GM23248 (cell line): ENCODE measurements at places on chromosomes 6 and 20. TPM values are rescaled to one million over a fixed set of nuclear protein-coding genes. Genes with fewer than 3 reads are reported as not detected.

DNA sequence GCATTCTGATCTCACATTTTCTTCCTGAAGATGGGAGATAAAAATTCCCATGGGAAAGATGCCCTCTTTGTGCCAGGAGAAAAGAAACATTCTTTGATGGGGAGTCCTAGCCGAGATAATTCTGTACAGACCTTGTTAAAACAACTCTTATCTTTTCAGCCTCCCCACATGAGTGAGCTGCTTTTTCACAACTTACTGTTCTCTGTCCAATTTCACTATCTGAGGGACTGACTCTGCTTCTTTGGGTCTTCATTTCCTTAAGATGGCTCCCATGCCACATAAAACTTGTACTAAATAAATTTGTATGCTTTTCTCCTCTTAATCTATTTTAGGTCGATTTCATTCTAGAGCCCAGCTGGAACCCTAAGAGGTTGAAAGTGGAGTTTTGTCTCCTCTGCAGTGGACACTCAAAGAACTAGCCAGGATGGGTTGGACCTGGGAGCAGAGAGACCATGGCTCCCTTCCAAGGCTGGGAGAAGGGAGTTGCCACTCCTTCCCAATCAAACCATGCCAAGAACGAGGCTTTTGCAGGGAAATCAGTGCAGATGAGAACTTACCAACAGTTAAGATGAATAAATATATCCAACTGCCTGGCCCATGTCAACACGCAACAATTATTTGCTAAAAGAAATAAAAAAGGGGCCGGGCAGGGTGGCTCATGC is 285.8 kb upstream of the SULF2 start:
- H3K4me1 ChIP-seq = no peaks in the 10 kb centered on the region
- no peak for DNase-seq
- no peak overlapping the region for H3K4me3 ChIP-seq
- peaks cover 8% of the 10 kb centered on the region for H3K27me3 ChIP-seq
- no peaks in the 10 kb centered on the region for H3K36me3 ChIP-seq
- H3K27ac ChIP-seq = no peak overlapping the region

The PCSK2 gene
- polyA plus RNA-seq = not detected in 2 replicates

DNA sequence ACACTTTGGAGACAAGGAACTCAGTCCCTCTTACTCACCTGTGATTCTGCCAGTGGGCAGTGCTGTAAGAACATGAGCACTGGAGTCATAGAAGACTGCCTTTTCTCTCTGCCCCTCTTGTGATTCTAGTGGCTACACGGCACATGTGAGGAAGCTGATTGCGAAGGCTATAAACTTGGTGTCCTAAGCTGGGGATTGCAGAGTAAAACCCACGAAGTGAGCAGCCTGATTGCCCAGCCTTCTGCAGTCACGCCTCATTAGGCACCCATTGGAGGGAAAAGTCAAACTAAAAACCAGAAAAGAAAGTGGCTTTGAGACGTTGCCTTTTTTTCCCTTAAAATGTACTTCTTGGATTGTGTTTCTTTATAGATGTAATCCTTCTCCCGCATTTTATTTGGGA is 748.4 kb upstream of the CHD6 start:
- DNase-seq = no peak
- no peak overlapping the region for H3K4me3 ChIP-seq
- H3K27me3 ChIP-seq = no peaks in the 10 kb centered on the region
- no peaks in the 10 kb centered on the region for H3K4me1 ChIP-seq

DNA sequence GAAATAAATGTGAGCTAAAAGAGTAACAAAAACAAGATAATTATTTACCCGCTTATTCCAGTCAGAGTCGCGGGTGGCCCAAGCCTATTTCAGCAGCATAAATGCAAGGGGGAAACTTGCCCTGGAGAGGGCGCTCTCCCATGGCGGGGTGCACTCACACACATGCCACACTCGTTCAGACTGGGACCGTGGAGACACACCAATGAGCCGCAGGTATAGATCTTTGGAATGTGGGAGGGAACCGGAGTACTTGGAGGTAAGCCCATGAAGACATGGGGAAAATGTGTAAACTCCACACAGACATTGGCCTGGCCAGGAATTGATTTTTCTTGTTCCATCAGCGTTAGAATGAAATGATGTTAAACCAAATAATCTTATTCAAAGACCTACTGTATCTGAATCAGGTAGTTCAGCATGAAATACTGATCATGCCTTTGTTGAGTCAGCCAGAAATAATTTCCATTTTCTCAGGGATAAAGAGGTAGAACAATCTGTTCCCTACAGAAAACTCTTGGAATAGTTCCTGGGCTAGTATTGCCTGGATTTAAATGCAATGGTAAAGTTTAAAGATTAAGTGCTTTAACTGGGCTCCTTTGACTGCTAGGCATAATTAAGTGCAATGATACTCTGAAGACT is 191.5 kb downstream of the MCHR2 start:
- H3K4me1 ChIP-seq = no peaks in the 10 kb centered on the region
- no peak overlapping the region for H3K27ac ChIP-seq
- H3K27me3 ChIP-seq = no peaks in the 10 kb centered on the region; the same call in none of the 2 replicates
- no peak for DNase-seq
- H3K4me3 ChIP-seq = no peak overlapping the region
- H3K36me3 ChIP-seq = no peaks in the 10 kb centered on the region

DNA sequence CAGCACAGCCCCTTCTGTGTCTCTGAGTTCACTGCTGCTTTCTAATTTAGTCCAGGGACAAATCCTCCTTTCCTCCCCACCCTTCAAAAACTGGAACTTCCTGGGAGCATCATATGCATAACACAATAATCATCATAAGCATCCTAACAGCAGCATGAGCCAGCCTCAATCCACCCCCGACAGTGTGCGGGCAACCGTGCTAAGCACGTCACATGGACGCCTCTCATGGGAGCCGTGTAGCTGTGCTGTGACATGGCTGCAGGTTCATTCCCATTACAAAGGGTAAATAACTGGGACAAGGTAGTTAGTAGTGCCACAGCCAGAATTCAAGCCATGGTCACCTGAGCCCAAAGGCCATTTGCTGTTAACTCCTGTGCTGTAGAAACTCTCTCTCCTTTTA is 24.5 kb upstream of the ULBP3 start:
- no peak overlapping the region for H3K4me3 ChIP-seq
- no peak overlapping the region for H3K27ac ChIP-seq
- DNase-seq = no peak

DNA sequence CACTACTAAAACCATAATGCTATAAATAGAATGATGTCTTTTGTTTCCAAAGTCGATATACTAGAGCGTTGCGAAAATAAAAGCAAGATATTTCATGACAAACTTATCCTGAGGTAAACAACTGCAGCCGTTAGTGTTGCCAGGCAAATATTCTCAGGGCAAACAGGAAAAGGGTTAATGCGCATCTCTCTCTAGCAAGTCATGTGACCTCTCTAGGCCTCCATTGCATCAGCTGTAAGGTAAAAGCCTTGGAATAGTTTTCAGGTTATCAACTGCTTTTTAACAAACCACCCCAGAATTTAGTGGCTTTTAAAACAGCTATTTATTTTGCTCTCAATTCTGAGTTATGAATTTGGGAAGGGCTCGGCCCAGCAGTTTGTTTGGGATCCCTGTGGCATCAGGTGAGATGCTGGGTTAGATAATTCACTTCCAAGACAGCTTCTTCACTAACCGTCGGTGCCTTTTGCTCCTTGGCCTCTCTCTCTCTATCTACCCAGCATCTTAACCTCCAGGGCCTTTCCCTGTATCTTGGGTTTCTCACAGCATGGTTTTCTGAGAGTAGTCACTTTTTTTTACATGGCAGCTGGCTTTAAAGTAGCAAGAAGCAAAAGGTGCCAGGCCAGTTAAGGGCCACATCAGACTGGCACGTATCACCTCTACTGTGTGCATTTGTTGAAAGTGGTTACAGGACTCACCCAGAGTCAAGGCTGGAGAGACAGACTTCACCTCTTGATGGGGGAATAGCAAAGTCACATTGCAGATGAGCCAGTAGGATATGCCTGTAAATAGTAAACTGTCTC is 39.2 kb upstream of the LTV1 start:
- no peak for DNase-seq
- no peak overlapping the region for H3K4me3 ChIP-seq
- H3K36me3 ChIP-seq = peaks cover 10% of the 10 kb centered on the region; the same call in 1 of the 2 replicates
- H3K4me1 ChIP-seq = peaks cover 17% of the 10 kb centered on the region
- no peaks in the 10 kb centered on the region for H3K27me3 ChIP-seq

- no peaks in the 10 kb centered on the region for H3K27me3 ChIP-seq
- H3K4me3 ChIP-seq = no peak overlapping the region
- H3K27ac ChIP-seq = no peak overlapping the region
- no peaks in the 10 kb centered on the region for H3K36me3 ChIP-seq
- no peaks in the 10 kb centered on the region for H3K4me1 ChIP-seq
Observed at GRCh38 chr6:163913045-163913444, 498.5 kb downstream of the QKI start.

The VARS1 gene
- polyA plus RNA-seq = 39.1 and 39.8 TPM in 2 replicates

DNA sequence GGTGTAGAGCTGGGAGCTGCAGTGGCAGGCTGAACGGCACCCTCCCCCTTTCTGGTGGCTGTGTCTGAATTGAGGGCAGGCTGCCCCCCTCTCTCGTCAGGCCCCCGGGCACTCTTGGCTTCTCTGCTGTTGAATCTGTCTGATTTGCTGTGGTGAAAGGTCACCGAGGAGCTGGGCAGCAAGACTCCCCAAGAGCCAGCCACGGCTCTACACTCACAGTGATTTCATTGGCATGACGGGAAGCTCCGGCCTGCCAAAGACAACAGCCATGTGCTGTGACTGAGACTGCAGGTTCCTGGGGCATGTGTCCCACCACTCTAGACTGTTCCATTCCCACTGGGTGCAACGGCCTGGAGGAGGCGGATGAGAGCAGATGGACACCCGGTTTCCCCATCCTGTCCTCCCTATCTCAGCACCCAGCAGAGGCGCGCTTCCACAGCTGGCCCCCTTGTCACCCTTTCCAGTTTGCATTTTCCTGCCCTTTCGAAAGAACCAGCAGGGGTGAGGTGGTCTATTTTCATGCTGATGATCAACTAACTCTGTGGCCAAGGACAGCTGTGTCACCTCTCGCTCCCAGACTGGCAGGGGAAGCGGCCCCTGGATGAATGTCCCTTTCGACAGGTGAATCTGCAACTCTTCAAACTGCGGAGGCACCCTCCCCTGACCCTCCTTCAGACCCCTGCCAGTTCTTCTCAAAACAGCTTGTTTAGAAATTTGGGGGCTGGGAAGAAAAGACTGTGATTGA is 2.2 kb downstream of the APCDD1L start:
- peaks cover 29% of the 10 kb centered on the region for H3K4me1 ChIP-seq
- H3K27ac ChIP-seq = no peak overlapping the region
- H3K4me3 ChIP-seq = no peak overlapping the region
- H3K27me3 ChIP-seq = no peaks in the 10 kb centered on the region

GRCh38 chr20:22204801-22205200 is 379.6 kb downstream of the FOXA2 start:
- H3K4me3 ChIP-seq = no peak overlapping the region
- no peaks in the 10 kb centered on the region for H3K27me3 ChIP-seq
- H3K36me3 ChIP-seq = no peaks in the 10 kb centered on the region

GRCh38 chr6:98764373-98764911 is 69.9 kb upstream of the POU3F2 start:
- H3K36me3 ChIP-seq = no peaks in the 10 kb centered on the region
- H3K27ac ChIP-seq = no peak overlapping the region
- no peaks in the 10 kb centered on the region for H3K4me1 ChIP-seq
- DNase-seq = no peak
- peak overlapping the region; percentile 68 for H3K4me3 ChIP-seq

The BHLHE23 gene
- polyA plus RNA-seq = not detected in 2 replicates

DNA sequence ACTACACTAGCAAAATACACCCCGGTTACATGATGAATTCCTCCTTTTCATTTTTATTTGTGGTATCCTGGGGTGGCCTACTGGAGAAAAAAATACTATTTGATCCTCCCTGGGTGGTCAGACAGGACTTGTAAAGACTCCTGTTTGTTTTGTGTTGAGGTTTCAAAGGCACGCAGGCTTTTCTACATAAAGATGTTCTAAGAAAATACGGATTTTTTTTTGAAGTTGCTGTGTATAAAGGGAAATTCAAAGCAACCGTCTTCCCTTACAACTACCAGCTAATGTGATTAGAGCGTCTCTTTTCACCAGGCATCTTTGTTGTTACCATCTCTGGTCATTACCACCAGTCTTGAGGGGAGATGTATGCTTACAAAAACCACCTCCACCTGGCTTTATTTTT is 187.1 kb downstream of the SOX4 start:
- no peaks in the 10 kb centered on the region for H3K36me3 ChIP-seq
- no peaks in the 10 kb centered on the region for H3K4me1 ChIP-seq
- no peak for DNase-seq

The MATN4 gene
- polyA plus RNA-seq = 0.09 TPM in 1 of 2 replicates, not detected in the other
